Stimulated activated CD8-positive, alpha-beta memory T cell treated with anti-CD3 and anti-CD28 coated beads, Interleukin-4, amount 100 ng/mL, for 24 hours (primary cell): ENCODE measurements at places on chromosomes 16 and 17.

GRCh38 chr16:57562669-57563486 is 20.4 kb downstream of the ADGRG5 start:
- DNase-seq: no peak

- no peak for DNase-seq
Observed at GRCh38 chr17:40497695-40498094, 3.7 kb downstream of the TNS4 start.

DNA sequence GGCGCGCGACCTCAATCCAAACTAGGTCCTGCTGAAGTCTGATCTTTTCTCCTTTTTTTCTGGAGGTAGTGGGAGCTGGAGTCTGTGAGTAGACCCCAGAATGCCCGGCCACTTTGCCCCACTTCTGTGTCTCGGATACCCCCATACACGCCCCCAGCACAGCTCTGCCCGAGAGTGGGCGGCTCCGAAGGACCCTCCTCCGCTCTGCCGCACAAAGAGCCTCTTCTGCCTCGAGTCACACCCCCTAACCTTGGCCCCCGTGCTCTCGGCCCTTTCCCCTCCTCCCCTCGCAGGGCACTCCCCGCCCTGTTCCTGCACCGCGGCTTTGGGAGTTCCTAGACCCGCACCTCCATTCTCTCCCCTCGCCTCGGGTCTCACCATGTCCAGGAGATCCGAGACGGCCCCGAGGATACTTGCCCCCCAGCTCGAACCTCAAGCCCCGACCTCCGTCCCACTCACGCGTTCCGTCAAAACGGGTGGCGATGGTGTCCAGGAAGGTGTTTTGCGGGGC is 476 bp downstream of the KCNH4 start:
- no peak for DNase-seq

- DNase-seq: no peak
Observed at GRCh38 chr17:75260641-75261335, 618 bp downstream of the GGA3 start.

DNA sequence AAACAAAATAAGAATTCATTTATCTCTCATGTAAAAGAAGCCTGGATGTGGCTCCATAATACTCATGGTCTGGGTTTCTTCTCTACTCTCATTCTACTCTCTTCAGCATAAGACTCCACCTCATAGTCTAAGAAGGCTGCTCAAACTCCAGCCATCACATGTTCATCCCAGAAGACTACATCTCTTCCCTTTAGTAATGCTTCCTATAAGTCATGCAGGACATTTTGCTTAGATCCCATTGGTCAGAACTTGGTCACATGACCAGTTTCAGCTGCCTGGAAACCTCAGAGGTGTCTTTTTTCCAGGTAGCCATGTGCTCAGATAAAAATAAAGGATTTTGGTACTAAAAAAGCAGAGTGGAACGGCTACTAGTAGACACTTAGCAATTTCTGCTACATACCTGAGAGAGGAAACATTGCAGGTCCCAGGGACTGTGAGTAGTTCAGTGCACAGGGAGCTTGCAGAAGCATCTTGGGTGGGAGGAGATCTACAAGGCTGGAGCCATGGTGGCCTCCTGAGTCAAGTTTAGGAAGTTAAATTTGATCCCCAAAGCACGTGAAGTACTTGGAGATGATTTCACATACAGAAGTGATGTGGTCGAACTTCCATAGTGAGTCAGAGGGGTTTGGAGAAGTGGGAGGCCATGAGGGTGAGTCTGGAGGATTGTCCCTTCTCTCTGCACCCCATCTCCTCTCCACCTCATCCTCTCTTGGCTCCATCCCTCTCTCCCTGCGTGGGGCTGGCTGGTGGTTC is 110.2 kb downstream of the CCDC182 start:
- DNase-seq: no peak

DNA sequence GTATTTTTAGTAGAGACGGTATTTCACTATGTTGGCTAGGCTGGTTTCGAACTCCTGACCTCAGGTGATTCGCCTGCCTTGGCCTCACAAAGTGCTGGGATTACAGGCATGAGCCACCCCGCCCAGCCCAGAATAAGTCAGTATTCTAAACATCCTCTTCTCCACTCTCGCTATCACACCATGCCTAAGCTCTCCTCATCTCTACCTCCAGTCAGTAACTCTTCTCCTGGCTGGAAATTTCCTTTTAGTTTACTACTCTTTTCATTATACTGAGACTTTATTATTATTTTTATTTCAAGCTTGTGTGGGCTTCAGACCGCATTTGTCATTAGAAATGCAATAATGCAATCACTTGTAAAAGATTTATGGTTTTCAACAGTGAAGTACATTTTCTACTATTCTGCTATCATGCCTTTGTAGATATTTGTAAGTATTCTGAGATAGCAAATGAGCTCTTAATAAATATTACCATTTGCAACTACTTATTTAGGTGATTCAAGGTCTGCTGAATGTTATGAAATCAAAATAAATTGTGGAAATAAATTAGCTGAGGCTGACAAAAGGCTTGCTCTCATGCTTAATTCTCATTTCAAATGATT is 617.3 kb upstream of the GOT2 start:
- no peak for DNase-seq

GRCh38 chr16:68351991-68352431 is 41.2 kb downstream of the PRMT7 start:
- DNase-seq: no peak

- DNase-seq: no peak
Observed at GRCh38 chr17:5745111-5745813, 161.0 kb upstream of the NLRP1 start.

GRCh38 chr16:82192665-82193064 is 22.6 kb upstream of the MPHOSPH6 start:
- no peak for DNase-seq

GRCh38 chr17:67358612-67359011 is 7.8 kb downstream of the PSMD12 start:
- DNase-seq: no peak

- DNase-seq: no peak
Observed at GRCh38 chr16:55810451-55810961, 22.4 kb downstream of the CES1 start.

DNA sequence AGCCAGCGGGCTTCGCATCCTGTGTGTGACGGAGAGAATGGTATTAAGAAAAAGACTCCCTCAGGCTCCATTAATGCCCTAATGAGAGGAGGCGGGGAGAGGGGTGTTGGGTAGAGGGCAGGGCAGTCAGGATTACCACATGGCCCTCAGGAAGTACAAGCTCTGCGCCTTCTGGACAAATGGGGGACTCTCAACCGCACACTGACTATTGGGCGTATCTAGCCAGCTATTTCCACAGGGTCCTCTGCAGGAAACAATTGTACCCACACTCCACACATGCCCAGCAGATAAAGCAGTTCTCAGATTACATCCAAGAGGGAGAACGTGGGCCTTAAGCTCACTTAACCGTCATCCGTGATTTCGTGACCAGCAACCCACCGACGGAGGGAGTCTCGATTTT is 14.7 kb downstream of the NXN start:
- no peak for DNase-seq

DNA sequence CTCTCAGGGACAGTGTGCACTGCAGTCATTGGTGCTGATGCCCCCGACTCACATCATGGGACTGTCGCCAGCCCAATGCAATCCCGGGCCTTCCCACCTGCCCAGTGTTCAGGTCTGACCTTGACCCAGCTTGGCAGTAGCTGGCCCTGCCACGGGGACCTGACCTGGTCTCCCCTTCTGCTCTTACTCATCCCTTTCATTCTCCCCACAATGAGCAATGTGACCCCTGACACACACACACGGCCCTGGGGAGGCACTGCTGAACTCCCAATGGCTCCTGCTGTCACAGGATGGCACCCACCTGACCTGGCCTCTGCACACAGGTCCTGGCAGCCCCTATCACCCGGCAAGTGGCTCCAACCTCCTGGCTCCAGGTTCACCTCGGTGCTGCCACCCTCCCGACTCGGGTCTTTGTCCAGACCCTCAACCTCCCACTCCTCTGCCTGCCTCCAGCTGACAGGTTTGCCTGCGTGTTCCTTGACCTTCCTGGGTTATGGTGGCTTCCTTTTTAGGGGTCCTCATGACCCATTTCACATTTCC is 6.6 kb downstream of the CD300C start:
- no peak for DNase-seq

GRCh38 chr16:87818533-87819161 is 50.7 kb downstream of the SLC7A5 start:
- no peak for DNase-seq

DNA sequence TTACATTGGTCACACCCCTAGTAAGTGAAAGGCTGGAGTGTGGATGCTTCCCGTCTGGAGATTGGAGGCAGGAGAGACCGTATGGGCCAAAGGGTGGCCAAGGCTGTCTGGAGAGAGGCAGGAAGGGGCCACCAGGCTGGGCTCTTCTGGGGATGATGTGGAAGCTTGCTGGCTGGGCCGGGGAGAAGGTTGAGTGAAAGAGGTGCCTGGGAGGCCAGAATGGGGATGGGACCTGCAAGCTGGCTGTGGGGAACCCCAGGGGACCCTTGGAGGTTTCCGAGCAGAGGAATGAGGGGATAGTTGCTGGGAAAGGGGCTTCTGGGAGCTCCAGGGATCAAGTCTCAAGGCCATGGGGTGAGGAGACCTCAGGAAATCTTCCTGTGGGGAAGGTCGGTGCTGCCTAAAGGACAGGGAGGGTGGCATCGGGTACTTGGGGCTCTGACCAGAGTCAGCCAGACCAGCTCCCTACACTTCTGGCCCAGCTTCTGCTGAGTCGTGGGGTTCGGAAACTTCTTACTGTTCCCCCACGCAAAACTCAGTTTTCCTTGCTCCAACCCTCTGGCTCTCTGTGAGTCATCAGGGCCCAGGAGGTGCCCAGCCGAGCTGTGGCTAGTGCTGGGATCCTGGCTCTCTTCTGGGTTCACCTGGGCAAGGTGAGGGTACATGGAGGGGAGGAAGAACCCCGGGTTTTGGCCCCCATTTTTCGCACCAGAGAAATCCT is 3.1 kb downstream of the MRC2 start:
- DNase-seq: no peak

DNA sequence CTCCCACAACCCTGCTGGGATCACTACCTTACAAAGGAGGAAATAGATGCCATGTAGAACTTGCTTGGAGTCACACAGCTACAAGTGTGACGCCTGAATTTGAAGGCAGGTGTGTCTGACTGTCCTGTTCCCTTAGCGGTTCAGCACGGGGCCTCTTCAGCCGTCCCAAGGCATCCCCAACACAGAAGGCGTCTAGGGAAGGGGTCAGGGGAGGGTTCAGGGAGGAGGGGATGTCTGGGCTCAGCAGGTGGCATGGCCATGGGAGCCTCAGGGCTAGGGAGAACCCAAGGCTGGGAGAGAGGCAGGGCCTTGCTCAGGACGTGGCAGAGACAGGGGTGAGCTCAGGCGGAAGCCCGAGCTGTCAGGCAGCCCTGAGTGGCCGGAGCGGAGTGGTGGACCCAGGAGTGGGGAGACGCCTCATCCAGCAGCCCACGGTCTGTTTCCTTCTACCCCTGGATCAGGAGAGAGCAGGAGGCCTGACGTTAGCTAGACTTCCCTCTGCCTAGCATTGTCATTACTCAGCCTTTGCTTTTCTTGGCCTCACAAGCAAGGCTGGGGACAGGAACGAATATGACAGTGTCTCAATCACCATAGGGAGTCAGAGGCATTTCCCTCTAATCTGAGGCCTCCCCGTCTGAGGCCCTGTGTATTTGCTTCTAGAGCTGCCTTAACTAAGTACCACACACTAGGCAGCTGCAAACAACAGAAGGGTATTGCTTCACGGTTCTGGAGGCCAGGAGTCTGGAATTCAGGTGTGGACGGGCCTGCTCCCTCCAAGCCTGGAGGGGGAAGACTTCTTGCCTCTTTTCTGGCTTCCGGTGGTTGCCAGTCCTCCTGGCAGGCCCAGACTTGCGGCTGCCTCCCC is 31.3 kb upstream of the ANKRD40CL start:
- no peak for DNase-seq

DNA sequence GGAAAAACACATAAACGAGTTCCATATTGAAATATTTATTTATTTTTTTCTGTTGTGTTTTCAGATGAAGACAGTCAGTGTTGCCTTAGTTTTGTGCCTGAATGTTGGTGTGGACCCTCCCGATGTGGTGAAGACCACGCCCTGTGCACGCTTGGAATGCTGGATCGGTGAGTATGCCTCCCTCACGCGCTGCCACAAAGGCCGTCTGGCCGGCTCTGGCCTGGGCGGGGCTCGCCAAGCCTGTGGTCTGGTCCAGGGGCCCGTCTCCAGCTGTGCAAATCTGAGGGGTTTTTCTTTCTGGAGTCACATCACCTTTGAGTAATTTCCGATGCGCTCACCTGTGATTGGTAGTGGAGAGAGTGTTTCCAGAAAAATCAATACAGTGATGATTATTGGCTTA is 81.0 kb downstream of the RPTOR start:
- no peak for DNase-seq

GRCh38 chr17:58105093-58105492 is 21.9 kb downstream of the DYNLL2 start:
- DNase-seq: no peak
